ENCODE measurements at places on chromosomes 2 and 18. TPM values are rescaled to one million over a fixed set of nuclear protein-coding genes. Genes with fewer than 3 reads are reported as not detected.

DNA sequence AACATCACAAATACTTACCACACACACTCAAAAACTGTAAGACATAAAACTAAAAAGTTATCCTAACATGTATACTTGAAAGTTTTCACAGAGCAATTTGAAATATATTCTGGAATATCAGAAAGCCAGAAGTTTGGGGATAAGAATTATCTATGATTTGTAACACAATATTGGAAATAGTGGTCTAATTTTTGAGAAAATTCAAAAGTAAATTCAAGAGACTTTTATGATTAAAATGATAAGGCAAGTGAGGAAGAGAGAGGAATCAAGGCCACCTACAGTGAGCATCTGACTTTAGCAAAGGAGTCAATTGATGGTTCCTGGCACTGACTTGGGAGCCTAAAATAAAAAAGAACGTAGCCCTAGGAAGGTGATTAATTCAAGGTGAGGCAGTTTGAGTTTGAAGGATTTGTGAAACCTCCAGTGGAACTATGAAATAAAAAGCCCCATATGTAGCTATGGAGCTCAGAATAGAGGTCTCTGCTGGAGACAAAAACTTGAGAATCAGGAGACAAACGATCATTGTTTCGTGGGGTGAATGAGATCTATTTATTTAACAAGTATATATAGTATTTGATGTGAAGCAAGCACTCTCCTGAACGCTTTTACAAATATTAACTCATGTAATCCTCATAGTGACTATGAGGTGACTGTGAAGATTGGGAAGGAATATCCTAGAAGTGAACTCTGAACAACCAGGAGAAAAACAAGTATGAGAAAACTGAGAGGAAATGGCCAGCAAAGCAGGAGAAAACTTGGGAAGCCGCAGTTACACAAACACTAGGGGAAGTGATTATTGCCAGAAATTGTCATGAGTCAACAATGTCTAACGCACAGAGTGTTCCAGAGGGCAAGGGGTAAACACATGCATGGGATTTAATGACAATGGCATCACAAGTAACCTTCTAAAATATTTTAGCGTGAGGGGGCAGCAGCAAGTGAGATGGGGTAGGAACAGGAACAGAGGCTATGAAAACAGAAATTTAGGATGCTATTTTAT, 12.8 kb downstream of the TFPI start:
- peak; percentile 91 for DNase-seq

DNA sequence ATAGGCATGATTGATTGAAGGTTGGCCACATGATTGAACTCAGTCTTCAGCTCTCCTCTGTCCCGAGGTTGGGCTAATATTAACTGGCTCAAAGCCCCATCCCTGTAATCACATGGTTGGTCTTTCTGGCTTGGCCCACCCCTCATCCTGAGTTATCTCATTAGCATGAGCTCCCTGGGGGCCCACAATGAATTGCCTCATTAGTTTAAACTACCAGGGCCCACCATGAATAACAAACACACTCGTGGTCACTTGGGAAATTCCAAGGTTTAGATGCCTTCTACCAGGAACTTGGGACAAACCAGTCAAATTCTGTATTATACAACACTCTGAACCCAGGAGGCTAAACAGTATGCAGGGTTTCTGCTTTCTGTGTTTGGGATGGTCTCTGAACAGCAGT, 121.7 kb upstream of the B3GNT2 start:
- no peak for DNase-seq

- no peak for DNase-seq
Observed at GRCh38 chr2:38778687-38779082, 675 bp downstream of the GEMIN6 start.

DNA sequence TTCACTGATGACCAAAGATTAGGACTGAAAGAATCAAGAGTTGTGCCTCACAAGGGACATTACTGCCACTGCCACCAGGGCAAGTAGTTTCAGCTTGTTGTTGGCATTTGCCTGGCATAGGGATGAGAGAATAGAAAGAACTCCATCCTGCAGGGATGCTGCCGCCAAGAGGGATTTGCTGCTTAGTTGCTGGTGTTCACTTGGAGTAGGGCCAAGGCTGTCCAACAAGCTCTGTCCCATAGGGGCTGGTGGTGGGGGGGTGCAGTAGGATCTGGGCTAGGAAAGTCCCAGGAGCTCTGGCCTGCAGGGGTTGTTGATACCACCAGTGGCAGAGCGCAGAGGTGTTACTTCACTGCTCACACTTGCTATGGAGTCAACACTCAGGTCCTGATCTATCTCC, 84.9 kb upstream of the MGAT4A start:
- no peak for DNase-seq

DNA sequence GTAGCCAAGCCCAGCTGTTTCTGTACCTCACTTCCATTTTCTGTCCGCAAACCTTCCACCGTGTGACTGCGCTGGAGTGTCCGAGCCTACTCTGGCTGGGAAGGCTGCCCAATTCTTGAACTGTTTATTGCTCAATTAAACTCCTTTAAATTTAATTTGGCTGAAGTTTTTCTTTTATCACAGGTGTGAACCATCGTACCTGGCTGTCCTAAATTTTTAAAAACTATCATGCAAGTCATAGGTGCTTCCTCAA, 6.2 kb upstream of the RNU2-63P start:
- DNase-seq, result no peak

GRCh38 chr2:178279142-178279541, 84.8 kb downstream of the OSBPL6 start:
- DNase-seq, result peak; percentile 96

DNA sequence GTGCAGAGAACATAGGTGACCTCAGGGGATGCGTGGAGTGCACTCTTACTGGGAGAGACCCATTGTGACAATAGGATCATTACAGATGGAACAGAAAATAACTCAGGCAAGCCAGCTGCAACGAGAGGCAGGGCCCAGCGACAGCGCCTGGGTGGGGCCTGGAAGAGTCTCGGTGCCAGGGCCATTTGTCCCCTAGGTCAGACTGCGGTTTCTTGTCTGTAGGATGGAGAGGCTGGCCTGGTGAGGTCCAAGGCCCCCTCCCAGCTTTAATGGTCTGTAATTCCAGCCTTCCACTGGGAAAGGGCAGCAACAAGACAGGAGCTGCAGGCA, 208.6 kb upstream of the APCDD1 start:
- DNase-seq, result no peak

DNA sequence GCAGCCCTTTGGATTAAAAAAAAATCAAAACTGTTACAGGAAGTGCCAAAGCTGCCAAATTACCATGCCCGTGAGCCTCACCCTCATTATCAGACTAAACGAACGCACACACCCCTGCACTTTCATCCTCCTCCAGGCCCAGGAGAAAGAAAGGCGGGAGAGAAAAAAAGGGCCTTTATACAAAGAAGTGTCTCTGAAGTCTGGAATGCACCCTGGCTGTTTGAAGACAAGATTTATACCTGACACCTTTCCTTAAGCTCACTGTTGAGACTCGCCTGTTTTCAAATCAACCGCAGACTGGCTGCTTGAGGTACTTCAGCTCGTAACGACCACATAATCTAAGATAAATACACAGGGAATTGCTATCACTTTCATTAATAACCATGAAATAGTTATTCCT, 31.0 kb downstream of the EDAR start:
- no peak for DNase-seq

DNA sequence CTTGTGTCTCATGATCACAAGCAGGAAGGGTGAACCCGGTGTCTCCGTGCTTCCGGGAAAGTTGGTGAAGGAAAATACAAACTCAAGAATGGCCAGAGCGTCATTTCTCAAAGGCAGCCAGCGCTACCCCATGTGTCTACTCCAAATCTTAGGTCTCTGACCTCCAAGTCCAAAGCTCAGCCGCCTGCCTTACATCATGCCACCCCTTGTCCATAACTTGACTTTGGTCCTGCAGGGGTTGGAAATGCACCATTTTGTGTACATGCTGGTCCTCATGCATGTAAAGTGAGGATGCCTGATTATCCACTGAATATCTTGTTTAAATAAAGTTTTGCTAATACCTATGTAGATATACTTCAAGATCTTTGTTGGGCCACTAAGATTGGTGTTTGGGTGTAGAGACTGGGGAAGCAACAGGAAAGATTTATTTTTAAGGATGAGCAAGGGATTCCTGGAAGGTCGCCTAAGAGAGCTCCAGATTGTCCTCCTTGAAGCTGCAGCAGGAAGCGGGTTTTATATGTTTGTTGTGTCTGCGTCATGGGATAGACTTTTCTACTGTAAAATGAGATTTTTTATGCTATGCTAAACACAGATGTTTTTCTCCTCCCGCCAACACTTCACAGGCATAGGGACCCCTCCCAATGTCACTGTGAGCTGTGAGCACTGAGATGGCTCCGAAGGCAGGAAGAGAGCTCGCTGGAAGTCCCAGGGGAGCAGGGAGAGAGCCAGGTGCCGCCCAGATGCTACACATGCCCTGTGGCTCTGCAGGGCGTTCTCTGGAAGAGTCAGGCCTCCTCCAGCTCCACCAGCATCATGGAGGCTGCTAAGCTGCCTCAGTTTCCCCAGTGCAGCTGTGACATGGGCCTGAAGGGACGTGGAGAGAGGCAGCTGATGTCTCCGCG, 176.2 kb upstream of the HDAC4 start:
- no peak for DNase-seq

Gene TPO
- not detected for total RNA-seq

GRCh38 chr18:22335731-22336198, 82.0 kb downstream of the CTAGE1 start:
- peak; percentile 28 for DNase-seq

DNA sequence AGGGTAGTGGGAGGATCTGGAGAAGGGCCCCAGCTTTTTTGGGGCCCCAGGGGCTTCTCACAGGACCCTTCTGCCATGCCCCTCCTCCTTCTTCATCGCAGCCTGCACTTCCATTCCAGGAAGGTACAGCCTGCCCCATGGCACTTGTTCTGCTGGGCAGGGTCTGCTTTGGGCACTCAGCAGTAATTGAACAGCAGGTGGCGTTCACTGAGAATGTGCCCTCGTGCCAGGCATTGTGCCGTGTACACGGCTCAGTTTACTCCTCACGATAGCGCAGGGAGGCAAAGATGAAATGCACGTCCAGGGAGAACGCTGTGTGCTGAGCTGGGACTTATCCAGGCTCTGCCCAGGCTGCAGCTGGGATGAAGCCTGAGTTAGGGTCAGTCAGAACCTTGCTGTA, 54.8 kb upstream of the ASB18 start:
- DNase-seq, result no peak

GRCh38 chr2:43319541-43319940, 93.1 kb upstream of the ZFP36L2 start:
- peak; percentile 60 for DNase-seq

DNA sequence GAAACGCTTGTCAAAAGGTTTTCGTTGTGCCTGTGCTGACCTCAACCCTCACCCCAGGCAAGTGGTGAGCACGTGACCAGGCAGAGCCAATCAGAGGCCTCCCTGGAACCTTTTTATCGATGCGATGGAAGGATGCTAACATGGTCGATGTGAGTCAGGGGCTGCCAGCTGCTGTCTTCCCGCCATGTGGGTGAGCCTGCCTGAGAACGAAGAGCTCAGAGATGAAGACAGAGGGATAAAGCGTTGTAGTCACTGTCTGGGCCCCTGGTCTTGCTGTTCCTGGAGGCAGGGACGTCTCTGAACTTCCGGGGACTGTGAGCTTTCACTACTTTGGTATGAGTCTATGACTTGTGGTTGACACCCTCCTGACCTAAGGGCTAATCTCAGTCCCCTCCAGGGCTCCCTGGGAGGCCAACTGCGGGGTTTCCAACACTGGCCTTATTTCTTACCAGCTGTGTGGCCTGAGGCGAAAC, 18.6 kb downstream of the DNMT3A start:
- no peak for DNase-seq

Gene MAP2
- 0.79 TPM for total RNA-seq

Gene RIF1
- 24.8 TPM for total RNA-seq

DNA sequence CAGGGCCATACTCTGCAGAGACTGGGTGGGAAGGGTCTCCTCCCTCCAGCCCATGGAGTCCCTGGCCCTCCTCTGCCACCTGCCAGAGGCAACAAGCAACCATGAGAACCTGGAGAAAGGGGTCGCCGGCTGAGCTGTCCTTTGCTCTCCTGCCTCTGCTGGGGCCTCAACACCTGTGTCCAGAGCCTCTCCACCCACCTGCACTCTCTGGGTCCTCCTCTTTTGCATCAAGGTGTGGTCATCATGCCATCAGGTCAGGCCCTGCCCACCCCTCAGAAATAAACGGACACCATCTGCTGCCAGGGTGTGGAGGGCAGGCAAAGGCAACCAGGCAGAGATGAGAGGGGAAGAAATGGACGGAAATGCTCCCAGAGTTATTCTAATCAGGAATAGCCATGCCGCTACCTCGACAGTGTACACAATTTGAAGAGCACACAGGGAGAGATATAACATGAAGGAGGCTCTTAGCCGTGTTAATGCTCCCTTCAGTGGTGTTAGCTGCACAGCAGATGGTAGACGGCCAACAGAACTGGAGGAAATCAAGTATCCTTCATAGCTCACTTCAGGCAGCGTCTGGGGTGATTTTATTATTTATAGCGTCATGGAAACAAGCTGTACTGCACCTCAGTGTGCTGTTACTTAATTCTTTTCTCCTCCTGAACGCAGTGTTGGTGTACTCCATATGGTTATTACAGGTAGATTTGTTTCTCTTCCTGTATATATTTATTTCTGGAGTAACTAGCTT, 247.9 kb downstream of the TSN start:
- DNase-seq, result peak; percentile 6

DNA sequence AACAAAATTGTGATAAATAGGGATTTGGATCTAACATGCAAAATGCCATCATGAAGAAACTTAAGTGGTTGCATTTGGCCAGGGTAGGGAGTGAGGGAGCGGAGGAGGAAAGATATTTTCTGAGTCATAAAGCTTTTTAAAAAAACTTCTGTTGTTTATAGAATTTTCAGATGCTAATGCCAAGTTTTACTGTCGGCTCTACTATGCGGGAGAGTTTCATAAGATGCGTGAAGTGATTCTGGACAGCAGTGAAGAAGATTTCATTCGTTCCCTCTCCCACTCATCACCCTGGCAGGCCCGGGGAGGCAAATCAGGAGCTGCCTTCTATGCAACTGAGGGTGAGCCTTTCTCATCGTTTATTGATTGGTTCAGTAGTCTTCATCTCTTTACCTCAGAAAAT, 56.0 kb upstream of the PTH2R start:
- no peak for DNase-seq

Gene KDSR
- 17.7 TPM for total RNA-seq

DNA sequence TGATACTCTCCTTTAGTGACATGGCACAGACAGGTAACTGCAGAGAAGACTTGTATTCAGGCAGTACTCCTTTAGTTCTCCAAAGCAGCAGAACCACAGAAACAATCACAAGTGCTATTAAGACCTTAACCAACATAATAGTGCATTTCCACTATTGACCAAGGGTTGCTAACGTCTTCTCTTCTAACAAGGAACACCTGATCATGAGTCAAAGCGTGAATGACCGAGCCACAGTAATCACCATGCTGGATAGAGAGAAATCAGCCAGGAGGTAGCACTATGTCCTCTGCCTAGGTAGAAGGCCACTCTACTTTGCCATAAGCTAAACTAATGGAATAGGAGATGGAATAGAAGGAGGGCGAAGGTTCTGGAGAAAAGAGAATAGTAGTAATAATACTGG, 161.0 kb downstream of the ANKRD44 start:
- DNase-seq, result no peak

GRCh38 chr2:42959234-42960001, 167.0 kb upstream of the HAAO start:
- no peak for DNase-seq

GRCh38 chr2:215874418-215874817, 138.9 kb downstream of the MREG start:
- peak; percentile 14 for DNase-seq

- no peak for DNase-seq
Observed at GRCh38 chr2:70961648-70961994, 16.8 kb upstream of the ANKRD53 start.

Gene CNRIP1
- 36.9 TPM for total RNA-seq

Gene BBS5
- 1.3 TPM for total RNA-seq

Gene TRABD2A
- total RNA-seq, result 0.99 TPM

Data from lung microvascular endothelial cell (primary cell).